GM12891 (cell line): ENCODE measurements at places on chromosomes 7 and 10.

DNA sequence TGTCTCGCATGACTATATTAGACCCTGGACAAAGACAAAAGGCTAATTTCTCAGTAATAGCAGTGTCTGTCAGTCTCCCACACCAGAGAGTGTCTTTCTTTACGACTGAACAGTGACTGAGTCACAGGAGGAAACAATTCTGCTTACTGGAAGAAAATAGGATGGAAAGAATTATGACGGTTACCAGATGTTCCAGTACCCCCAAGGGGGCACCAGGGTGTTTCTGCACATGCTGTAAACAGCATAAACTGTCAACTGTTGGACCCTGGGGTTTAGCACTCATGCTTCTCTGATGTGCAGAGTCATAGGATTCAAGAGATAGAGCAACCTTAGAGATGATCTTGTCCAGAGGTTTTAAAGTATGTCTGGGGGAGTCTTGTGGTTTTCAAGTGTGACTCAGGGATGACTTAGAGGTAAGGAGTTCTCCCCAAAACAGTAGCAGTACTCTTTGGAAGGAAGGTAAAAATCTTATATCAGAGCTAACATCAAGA lies 291.7 kb downstream of the THSD7A start:
- no peak for DNase-seq

DNA sequence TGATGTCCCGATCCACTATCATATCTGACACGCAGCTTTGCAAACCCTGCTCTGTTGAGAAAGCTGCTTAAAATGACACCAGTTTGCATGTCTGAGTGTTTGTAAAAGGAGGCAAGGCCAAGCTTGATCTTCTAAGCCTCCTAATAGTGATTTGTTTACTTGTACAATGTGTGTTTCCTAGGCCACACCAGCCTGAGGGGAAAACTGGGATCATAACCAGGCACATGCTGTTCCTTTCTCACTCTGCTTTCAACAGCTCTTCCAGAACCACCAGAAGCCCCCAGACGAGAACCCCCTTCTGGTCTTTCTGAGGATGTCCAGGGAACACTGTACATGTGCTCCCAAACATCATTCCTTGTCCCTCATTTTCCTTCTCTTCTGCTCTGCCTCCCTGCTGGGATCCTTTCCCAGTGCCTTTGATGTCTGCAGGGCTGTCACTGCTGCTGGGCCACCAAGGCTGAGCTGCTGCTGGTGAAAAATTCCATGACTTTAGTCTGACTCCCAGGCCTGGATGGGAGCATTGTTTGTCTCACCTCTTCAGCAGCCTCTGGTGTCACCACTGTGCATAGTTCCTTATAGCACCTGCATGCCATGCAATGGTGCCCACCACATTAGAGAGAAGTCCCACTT lies 4.0 kb upstream of the LGI1 start:
- DNase-seq: no peak

DNA sequence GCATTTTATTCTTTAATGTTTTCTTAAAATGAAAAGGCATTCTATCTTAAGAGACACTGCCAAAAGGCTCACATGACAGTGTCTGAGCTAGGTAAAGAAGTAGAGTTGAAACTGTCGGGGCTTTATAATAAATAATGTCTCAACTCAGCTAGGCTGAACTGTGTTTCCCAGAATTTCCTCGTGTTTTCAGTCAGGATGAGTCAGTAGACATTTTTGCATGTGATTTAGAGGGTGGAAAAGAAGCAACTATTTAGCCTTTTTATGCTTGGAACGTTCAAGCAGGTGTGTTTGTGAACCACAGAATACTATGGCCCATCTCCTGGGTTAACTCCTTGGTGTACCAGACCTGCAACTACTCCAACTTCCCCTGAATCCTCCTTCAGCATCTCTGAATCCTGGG lies 23.4 kb upstream of the LIPA start:
- no peak for DNase-seq

- no peak for DNase-seq
Observed at GRCh38 chr10:86665868-86666267, 2.4 kb upstream of the LDB3 start.

DNA sequence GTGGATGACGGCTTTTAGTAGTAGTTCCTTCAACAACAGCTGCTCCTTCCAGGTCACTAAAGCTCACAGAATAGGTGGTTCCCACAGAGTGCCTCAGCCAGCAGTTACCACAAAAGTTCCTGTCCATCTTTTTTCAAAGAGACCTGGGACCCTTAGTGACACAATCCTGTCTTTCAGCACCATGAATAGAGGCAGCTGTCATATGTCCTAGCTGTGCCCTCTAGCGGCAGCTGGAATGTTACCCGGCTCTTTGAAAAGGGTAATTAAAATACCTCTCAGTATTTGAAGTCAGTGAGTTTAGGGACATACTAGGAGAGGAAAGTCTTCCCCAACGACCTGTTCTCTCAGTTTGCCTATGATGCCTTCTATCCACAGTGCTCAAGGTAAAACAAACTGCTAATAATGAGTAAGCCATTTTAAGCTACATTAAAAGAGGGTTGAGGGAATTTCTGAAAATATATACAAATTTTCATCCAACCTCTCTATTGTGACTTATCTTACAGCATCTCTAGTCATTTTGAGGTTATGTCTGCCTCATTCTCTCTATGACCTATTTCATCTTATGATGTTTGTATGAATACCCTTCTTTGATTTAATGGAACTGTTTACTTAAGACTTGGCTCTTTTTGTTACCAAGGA lies 290.8 kb downstream of the NXPH1 start:
- DNase-seq: peak; percentile 22

DNA sequence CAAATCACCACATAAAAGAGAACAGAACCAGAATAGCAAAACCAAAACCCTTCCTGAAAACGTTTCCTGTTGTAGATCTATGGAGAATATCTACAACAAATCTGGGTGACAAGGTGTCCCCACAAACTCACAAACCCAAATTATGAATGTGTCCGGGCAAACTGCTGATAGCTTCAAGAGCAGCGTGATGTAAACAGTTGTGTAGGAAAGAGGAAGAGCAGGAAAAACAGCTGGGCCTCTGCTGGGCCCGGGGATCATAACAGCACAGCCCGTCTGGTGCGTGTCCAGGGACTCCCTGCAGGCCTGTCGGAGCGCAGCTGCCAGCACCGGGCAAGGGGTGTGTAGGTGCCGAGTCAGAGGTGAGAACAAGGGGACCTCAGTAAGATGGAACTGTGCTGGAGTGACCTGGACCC lies 53.7 kb downstream of the KCNH2 start:
- DNase-seq: no peak

- no peak for DNase-seq
Observed at GRCh38 chr10:29692121-29692539, 57.4 kb upstream of the SVIL start.

DNA sequence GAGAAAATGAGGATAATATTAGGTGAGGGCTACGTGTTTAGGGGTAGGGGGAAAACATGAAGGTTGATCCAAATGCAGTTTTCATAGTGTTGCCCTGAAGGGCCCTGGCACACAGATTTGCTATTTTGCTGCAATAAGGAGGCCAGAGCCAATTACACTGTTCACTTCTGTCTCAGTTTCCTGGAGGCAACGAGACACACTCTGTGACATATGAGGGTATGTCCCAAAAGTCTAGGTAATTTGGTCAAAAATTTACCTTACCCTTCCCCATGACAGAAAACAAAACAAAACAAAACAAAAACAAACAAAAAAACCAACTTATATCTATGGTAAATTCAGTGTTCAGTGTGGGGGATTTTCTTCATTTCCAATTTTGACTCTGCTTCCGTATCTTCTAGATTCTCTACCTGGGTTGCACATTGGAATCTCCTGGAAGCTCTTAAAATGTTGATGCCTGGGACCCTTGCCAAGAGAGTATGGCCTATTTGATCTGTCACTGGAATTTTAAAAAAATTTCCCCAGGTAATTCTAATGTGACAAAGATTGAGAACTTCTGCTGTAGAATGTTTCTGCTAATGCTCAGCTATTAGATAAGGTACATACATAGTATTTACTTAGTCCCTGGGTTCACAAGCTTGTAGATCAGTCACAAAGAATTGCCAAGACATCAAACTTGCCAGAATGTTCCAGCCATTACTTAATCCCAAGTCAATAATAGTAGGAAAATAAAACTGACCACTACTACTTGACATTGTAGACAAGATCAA lies 139.5 kb downstream of the SEMA3E start:
- no peak for DNase-seq

DNA sequence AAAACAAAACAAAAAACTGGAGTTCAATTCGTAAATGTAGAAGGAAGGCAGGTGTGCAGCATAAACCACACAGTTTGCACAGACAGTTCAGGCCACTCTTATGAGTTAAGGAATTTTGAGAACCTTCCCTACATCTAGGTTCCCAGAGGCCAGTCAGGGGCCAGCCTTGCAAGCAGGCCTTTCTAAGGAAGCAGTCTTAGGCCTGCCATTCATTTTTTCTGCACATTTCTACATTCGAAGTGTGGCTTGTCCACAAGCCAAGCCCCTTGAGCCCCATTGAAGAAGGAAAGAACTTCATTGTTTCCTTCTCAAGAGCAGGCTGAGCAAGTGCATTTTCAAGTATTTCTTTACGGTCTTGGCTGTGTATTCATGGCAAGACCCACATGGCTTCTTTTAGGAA lies 11.4 kb upstream of the OSBPL3 start:
- DNase-seq: no peak

DNA sequence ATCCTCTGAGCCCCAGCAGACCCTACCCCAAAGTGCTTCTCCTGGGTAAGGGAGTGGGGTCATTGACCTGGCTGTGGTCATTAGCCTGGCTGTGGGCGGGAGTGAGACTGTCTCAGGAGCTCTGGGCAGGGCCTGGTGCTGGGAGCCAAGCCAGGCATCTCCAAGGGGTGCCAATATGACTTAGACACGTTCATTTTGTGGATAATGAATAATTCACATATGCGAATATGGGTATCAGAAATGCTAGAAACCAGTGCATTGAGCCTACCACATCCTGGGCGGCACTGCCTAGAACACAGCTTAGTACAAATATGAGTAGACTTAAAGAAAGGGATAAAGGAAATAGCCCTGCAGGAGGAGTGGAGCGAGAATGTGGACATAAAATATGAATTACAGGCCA lies 14.4 kb upstream of the SRRM3 start:
- no peak for DNase-seq

GRCh38 chr10:49323171-49323895 lies 24.4 kb downstream of the C10orf71 start:
- DNase-seq: no peak

- no peak for DNase-seq
Observed at GRCh38 chr7:129785685-129786514, 166.9 kb downstream of the UBE2H start.

- DNase-seq: peak; percentile 19
Observed at GRCh38 chr7:114922652-114923402, 933 bp downstream of the MDFIC start.

- no peak for DNase-seq
Observed at GRCh38 chr7:99825452-99825851, 2.4 kb upstream of the CYP3A43 start.

DNA sequence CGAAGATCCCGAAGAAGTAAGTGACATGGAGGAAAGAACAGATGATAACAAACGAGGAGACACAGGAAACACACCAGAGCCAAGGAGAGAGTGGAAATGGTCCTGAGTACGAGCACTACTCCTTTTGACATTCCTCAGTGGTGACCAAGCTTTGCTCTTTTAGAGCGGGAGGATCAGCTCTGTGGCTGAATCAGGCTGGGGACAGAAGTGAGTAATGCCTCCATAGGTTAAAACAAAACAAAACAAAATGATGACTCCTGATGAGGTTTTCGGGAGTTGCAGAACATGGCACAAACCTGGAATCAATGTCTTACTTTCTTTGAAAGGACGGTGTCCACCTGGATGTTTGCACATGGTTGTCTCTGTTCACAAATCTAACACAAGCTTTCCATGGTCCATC lies 30.3 kb upstream of the TCF7L2 start:
- DNase-seq: no peak

GRCh38 chr10:128422190-128422589 lies 296.0 kb upstream of the MKI67 start:
- no peak for DNase-seq

GRCh38 chr10:28592953-28593352 lies 60.0 kb downstream of the WAC start:
- DNase-seq: no peak

DNA sequence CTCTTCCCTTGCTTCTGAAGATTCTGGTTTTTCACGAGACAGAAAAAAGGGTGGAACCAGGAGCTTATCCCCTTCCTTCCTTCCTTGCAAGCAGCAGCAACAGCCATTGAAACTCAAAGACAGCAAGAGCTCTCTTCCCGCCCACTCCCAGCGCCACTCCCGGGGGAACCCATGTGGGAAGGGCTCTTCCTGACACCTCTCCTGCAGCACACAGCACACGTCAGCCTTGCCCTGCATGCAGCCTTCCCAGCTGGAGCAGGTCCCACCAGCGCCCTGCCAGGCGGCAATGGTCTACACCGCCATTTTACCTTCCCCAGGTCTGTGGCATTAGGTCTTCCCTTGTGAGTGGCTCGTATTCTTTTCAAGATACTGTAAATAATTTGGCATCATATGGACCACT lies 161.8 kb downstream of the MGMT start:
- DNase-seq: no peak

GRCh38 chr10:68598978-68599770 lies 39.0 kb downstream of the TET1 start:
- DNase-seq: no peak

DNA sequence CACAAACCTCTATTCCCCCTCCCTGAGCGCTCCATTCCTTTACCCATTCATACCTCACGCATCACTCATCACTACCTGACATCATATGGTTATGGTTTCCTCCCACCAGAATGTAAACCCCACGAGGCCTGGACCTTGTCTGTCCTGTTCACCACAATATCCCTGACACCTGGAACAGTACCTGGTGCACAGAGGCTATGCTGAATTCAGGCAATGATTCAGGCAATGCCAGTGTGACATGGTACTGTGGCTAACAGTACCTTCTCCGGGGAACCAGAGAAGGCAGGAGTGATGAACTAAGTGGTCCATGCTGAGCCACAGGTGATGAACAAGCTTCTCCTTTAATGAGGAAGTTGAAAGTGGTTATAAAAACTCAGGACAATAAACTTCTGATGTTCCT lies 202.5 kb upstream of the PLXNA4 start:
- DNase-seq: no peak

- DNase-seq: no peak
Observed at GRCh38 chr10:98589691-98590090, 143.0 kb upstream of the HPS1 start.

- DNase-seq: no peak
Observed at GRCh38 chr7:74412056-74412455, 41.6 kb upstream of the GTF2IRD1 start.

- DNase-seq: no peak
Observed at GRCh38 chr10:36556468-36556867, 568.9 kb upstream of the ANKRD30A start.

- no peak for DNase-seq
Observed at GRCh38 chr10:98086837-98087708, 47.4 kb upstream of the R3HCC1L start.

DNA sequence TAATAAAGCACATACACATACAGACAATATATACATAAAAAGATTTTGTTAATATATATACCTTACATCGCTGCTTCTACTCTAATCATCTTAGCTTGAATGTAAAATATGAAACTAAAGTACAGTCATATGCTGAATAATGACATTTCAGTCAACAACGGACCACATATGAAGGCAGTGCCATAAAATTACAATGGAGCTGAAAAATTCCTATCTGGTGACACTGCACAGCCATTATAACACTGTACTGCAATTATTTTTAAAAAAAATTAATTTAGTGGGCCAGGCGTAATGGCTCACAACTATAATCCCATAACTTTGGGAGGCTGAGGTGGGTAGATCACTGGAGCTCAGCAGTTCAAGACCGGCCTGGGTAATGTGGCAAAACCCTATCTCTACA lies 122.3 kb downstream of the JMJD1C start:
- no peak for DNase-seq
